NCI-H146 (cell line): ENCODE measurements at places on chromosomes 1 and 21.

- DNase-seq, result no peak
Observed at GRCh38 chr1:228783418-228784040, 48.2 kb downstream of the RHOU start.

DNA sequence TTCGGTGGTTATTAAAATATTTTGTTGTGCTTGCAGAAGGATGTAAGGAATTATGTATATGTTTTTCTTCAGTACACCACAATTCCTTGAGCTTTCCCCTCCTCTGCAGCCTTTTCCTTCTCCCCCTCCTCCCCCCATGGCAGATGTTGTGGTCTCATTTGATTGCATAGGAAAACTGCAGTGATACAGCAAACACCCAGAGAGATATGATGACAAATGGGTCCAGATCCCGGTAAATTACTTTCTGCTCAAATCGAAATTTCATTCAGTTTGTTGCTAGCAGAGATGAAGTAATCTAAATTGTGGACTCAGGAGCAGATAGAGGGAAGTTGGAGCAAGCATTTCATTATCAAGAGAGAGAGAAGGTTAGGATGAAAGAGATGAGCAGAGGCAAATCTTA is 9.9 kb downstream of the LMO4 start:
- no peak for DNase-seq

DNA sequence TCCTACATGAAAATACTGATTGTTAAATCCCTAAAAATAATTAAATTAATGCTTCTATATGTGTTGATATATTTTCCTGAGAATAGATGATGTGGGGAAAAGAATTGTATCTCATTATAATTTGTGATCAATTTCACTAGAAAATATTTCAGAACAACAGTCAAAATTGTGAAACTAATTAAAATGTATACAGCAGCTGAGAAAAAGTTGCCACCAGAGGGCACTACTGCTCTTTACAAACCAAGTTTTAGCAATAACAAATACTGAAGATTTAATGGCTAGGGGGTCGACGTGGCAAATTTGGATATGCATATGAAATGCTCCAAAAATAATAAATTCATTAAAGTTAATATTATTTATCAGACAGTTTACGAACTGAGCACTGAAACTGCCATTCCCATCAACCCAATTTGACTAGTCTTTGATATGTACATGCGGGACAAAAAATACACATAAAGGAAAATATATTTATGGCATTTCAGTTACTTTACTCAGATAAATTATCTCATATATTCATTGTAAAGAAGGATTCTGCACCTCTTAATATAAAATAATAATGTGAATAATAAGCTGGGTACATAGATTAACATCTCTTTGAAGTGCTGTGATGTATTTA is 96.3 kb upstream of the TMPRSS15 start:
- peak; percentile 14 for DNase-seq

DNA sequence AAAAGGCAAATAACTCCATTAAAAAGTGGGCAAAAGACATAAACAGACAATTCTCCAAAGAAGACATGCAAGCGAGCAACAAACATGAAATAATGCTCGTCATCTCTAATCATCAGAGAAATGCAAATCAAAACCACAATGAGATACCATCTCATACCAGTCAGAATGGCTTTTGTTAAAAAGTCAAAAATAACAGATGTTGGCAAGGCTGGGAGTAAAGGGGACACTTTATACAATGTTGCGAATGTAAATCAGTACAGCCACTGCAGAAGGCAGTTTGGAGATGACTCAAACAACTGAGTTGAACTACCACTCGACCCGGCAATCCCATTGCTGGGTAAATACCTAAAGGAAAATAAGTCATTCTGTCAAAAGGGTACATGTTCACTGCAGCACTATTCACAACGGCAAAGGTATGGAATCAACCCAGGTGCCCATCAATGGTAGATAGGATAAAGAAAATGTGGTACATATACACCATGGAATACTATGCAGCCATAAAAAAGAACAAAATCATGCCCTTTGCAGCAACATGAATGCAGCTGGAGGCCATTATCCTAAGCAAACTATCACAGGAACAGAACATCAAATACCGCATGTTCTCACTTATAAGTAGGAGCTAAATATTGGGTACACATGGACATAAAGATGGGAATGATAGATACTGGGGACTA is 25.9 kb downstream of the TSPAN2 start:
- no peak for DNase-seq

- no peak for DNase-seq
Observed at GRCh38 chr1:238789916-238790667, 596.3 kb upstream of the CHRM3 start.

DNA sequence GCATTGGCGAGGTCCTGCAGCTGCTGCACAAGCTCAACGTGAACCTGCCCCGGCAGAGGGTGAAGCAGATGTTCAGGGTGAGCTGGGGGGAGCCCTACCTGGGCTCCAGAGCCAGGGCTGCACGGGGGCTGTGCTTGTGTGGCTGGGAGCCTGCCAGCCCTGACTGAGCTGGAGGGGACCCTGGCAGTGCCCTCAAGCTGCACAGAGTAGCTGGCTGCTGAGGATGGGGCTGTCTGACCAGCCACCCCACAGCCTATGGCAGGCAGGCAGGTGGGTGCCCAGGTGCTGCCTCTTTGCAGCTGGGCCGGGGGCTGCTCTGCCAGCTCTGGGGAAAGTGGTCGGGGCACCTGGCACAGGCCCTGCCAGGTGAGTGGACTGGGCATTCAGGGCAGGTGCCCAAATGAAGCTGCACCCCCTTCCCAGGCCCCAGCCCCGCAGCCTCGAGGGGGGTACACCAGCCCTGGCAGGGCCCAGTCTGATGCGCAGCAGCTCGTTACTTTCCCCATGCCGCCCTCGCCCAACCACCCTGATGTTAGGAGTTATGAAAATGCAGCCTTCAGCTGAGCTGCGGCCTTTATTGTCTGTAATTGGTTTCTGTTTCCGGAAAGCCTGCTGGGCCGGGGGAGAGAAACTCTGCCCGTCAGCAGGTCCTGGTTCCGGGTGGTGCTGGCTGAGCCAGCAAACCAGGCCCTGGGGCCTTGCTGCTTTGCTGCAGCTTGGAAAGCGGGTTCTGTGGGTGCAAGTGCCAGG is 4.3 kb downstream of the PLCH2 start:
- no peak for DNase-seq

DNA sequence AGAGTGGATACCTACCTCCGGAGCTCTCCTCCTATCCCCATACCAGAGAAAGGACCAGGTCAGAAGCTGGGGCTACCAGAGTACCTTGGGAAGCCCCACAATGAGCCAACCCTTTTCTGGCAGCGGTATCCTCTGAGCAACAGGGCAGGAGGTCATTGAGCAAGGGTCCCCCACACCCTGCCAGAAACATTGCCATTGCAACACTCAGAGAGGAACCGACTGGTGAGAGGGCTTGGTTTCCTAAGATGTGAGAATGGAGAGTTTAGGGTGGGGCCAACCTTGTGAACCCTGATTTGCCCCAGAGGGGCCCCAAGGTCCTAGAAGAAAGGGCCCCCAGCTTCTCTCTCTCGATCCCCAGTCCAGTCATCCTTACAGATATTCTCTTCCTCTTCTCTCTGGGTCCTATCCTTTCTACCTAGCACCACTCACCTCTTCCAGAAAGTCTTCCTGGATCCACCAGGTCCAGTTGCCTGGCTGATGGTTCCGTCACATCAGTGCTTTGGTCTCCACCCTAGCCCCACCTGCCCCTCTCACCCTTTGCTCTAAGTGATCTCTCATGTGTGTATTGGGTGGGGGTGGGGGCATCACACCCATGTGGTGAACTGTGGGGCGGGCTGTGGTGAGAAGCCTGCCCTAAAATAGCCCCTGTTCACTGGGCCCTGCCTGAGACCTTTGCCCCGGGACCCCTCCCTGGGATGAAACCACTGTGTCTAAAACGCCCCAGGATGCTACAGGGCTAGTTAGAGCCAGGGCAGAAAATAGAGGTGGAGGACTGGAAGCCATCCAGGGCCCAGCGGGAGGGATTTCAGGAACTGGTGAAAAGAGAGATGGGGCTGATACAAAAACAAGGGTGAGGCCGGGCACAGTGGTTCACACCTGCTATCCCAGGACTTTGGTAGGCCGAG is 8.7 kb downstream of the FGR start:
- peak; percentile 13 for DNase-seq

- DNase-seq, result peak; percentile 9
Observed at GRCh38 chr1:168836469-168836868, 107.5 kb upstream of the DPT start.

GRCh38 chr1:204630132-204630905 is 55.2 kb downstream of the LRRN2 start:
- no peak for DNase-seq

DNA sequence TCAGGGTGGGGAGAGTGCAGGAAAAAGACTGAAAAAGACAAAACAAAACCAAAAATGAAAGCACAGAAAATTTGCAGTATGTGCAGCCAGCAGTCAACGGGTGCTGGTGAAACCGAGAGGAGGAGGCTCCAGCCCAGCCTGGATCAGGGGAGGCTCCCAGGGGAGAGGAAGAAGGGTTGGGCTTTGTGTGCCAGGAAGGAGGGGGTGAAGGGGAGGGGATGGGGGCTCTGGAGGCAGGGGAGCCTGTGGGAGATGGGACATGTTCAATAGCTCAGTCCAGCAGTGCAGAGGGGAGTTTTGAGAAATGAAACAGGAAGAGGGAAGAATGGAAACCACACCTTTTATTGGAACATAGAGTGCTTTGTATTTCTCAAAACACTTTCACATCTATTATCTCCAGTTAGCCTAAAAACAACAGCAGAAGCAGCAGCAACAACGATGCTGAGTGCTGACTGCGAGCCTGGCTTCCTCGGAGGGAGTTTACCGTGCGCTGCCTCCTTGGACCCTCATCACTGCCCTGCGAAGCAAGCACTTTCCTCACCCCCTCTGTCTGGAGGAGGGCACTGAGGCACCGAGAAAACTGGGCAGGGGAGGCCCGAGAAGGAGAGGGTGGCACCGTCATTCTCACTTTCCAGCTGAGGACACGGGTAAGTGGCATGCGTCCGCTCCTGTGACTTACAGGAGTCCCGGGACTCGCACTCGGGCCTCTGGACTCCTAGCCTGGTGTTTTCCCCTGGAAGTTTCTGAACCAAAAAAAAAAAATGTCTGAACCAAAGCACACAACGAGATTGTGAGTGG is 62.9 kb downstream of the MDM4 start:
- no peak for DNase-seq

GRCh38 chr1:225694151-225694603 is 41.3 kb upstream of the ENAH start:
- DNase-seq, result peak; percentile 72

GRCh38 chr1:101420406-101420805 is 183.6 kb downstream of the S1PR1 start:
- DNase-seq, result no peak

- DNase-seq, result peak; percentile 41
Observed at GRCh38 chr1:154913273-154913672, 23.2 kb downstream of the PMVK start.

DNA sequence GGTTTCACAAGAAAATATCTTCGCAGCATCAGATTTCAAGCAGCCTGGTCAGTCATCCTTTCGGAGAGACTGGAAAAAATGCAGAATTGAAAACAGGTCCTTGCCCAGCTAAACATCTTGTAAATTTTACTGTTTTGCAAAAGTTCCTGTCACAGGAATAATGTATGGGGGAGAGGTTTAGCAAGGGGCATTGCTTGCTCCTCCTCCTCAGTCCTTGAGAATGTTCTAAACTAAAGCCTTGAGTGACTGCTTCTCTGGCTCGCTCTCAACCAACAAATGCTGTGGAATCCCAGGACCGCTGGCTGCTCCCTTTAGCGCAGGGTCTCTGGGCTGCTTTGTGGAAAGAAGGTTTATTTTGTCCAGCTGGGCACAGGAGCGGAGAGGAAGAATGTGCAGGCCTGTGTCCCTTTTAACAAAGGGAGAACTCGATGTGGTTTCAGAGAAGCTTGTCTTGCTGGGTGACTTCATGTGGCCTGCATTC is 33.6 kb upstream of the FHAD1 start:
- no peak for DNase-seq
